ENCODE measurements at places on chromosomes 11 and 22.

DNA sequence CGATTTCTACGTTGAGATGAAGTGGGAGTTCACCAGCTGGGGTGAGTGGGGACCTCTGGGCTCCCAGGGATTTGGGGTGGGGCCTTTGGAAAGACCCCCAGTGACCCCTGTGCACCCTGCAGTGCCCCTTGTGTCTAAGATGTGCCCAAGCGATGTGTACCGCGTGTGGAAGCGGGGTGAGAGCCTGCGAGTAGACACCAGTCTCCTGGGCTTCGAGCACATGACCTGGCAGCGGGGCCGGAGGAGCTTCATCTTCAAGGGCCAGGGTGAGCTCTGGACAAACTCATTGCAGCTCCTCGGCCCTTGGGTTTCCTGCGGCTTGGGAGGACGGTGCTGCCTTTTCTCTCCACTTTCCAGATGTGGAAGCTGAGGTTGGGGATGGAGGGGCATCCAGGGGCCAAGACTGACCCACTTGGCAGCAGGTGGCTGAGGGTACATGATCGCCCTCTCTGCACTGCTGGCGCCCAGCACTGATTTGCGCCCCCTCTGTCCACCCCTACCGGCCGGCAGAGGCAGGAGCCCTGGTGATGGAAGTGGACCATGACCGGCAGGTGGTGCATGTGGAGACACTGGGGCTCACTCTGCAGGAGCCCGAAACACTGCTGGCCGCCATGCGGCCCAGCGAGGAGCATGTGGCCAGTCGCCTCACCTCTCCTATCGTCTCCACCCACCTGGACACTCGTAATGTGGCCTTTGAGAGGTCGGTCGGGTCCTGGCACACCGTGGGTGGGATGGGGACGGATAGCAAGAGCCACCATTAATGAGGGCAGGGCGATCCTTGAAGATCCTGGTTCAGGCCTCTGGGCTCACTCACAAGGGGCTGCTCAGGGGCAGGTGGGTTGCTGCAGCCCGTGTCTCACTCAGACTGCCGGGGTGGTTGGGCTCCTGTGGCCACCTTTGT lies 2.6 kb downstream of the ANKRD13D start:
- no peak for DNase-seq

DNA sequence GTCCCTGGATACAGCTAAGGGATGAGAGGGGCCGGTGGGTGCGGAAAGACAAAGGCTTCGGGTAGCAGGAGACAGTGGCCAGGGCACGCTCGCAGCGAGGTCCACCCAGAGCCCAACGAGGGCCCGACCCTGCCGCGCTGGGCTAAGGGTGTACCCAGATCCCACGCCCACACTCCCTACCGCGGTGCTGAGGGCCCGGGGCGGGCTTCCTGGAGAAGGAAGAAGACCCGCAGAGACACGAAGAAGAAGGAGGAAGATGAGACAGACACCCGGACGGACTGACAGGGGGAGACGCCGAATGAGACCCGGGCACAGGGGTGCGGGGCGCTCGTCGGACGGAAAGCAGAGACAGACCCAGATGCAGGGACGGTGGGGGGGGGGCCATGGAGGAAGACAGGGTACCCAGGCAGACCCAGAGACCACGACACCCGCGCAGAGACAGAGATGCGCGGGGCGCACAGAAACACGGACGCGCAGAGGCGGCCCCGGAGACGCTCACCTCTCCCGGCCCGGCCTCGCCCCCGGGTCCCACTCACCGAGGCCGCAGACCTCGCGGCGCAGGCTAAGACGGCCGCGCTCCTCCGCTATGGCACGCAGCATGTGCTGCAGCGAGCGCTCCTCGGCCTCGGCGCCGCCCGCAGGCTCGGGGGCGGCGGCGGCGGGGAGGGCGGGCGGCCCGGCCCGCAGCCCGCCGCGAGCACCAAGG lies 437 bp downstream of the KIAA0930 start:
- DNase-seq, result no peak

- no peak for DNase-seq
Observed at GRCh38 chr11:5846701-5847100, 5.0 kb upstream of the OR52E6 start.

- no peak for DNase-seq
Observed at GRCh38 chr11:72014761-72015320, 16.1 kb downstream of the IL18BP start.

DNA sequence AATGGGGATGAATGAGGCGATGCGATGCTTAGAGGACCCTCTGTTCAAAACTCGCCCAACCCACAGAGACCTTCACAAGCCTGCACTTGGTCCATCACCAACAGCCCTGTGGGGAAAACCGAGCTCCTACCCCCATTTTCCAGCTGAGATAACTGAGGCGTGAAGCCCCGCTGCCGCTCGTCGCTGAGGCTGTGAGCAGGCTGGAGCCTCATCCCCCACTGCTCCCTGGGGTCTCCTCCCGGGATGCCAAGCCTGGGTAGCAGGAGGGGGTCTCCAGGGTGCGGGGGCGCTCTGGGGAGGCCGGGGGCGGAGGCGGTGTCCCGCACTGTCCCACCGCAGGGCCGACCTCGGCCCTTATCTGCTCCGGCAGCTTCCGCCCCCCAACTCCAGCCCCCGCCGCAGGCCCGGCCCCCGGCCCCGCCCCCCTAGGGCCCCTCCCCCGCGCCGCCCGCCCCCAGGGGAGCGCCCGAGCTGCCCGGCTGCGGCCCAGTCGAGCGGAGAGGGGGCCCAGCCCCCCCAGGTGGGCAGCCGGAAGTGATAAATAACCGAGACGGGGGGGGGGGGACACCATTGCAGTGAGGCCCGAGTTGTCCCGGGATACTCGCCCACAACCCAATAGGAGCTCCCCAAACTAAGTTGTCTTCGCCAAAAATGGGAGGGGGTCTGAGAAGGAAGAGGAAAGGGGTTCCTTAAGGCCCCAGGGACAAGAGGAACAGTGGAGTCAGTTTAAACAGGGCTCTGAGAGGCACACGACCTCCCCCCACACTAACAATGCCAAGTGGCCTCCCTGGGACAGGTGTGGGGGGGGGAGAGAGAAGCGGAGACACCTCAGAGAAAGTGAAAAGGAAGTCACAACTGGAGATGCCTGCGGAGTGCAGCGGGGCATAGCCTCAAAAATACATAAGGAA lies 8.3 kb upstream of the SLC39A13 start:
- no peak for DNase-seq

- no peak for DNase-seq
Observed at GRCh38 chr11:33449798-33450197, 192.6 kb downstream of the HIPK3 start.

- DNase-seq, result no peak
Observed at GRCh38 chr11:118870396-118871343, 13.0 kb upstream of the CXCR5 start.

DNA sequence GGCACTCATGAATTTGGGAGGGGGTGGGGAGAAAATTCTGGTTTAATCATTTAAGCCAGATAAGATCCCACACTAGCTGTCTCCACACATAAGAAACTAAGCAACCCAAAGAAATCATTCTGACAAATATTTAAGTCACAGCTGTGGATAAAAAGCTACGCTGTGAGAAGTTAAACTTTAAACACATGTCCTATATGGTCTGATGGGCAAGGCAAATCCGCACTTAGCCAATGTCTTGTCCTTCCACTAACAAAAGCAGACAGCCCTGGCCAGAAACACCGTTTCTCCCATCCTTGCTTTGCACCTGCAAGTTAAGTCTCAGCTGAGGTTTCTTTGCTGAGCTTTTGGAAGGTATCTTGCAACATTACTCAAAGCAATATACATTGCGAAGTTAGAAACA lies 68.0 kb downstream of the ETS1 start:
- DNase-seq, result no peak

DNA sequence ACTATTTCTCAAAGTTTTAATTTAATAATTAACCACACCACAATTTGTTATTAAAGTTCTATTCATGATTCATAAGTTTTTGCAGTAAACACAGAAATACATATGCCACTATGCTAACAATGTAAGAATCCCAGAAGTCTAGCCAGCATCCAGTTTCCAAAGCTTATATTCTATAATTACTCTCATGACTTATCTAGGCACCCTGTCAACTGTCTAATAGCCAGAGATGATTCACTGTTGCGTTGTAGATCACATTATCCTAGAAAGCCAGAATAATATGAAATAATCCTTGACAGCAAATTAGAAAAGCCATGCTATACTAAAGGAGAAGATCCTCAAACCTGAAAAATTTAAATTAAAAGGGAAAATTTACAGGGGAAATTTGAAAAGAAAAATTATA lies 141.0 kb downstream of the SOX6 start:
- no peak for DNase-seq

GRCh38 chr11:69257838-69258658 lies 35.9 kb upstream of the MYEOV start:
- DNase-seq, result no peak

DNA sequence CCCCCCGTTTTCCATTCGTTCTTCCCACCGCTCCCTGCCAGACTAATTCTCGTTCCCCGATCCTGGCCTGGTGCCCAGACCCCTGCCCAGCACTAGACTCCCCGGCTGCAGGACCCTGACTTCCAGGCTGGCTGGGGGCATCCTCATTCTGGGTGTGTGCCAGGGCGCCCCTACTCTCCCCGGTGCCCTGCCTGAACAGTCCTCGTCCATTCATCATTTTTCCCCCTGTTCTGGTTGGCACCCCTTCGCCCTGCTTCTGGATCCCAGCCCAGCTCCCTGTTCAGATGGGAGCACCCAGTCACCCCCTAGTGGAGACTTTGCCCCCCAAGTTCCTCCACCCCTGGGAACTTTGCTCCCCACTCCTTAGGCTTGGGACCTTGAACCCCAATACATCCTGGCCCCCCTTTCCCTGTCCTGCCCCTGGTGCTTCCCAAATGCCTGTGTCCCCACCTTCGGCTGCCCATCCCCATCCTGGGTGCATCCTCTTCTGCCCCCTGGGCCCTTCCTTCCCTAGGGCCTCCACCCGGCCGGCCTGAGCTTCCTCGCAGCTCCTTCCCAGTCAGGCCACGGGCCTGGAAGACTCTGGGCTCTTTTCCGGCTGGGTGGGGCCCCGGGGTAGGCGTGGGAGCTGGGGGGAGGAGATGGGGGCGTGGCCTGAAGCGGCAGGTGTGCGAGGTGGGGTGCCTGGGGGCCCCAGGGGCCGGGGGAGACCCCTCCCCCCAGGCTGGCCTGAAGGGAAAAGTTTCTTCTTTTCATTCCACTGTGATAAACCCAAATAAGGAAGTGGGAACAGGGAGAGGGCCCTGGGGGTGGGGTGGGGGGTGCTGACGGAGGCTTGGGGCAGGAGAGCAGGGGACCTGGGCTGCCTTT lies 908 bp downstream of the PLCB3 start:
- no peak for DNase-seq

GRCh38 chr11:86152006-86152862 lies 83.3 kb upstream of the PICALM start:
- DNase-seq, result no peak

GRCh38 chr11:131121426-131122333 lies 205.4 kb upstream of the SNX19 start:
- no peak for DNase-seq

- peak; percentile 45 for DNase-seq
Observed at GRCh38 chr22:35631597-35631996, 14.5 kb upstream of the MB start.

DNA sequence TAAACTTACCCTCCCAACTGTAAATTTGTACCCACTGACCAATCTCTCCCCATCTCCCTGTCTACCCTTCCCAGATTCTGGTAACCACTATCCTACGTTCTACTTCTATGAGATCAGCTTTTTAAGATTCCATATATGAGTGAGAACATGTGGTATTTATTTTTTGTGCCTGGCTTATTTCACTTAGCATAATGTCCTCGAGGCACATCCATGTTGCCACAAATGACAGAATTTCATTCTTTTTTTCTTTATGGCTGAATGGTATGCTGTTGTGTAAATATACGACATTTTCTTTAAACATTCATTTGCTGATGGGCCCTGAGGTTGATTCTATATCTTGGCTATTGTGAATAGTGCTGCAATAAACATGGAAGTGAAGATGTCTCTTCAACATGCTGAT lies 74.7 kb upstream of the RRM1 start:
- no peak for DNase-seq

GRCh38 chr11:8239040-8239439 lies 24.6 kb downstream of the LMO1 start:
- no peak for DNase-seq

- no peak for DNase-seq
Observed at GRCh38 chr11:559020-559620, 1.4 kb downstream of the LMNTD2 start.

- DNase-seq, result no peak
Observed at GRCh38 chr22:38243007-38243765, 29.6 kb downstream of the TMEM184B start.

DNA sequence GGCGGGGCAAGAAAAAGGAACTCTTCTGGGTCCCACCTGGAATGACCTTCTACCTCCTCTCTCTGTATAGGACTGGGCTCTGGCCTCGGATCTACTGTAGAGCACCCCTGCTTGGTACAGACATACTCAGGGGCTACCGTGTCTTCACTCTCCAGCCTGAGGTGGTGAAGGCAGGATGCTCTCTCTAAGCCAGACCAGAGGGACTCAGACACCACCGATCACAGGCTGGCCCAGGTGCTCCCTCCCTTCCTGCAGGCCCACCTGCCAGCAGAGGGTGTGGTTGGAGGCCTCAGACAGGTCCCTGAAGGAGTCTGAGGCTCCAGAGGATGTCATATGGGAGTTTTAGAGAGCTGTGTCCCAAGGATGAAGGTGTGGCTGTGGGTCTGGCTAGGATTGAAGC lies 4.1 kb downstream of the NHERF4 start:
- DNase-seq, result no peak

DNA sequence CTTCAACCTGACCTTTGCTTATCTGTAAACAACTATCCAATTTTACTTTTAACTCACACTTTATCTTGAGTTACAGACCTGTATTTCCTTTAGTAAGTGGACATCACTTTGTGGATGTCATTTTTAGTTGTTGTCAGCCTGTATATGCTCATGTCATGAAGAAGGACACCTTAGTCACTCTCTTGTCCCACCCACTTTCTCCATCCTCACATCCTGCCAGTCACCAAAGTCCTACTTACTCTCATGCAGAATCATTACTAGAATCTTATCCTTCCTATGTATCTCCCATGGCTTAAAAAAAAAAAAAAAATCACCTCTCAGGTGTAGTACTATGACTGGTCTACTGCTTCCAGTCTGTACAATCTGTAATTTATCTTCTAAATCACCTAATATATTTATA lies 43.3 kb downstream of the SESN3 start:
- no peak for DNase-seq

DNA sequence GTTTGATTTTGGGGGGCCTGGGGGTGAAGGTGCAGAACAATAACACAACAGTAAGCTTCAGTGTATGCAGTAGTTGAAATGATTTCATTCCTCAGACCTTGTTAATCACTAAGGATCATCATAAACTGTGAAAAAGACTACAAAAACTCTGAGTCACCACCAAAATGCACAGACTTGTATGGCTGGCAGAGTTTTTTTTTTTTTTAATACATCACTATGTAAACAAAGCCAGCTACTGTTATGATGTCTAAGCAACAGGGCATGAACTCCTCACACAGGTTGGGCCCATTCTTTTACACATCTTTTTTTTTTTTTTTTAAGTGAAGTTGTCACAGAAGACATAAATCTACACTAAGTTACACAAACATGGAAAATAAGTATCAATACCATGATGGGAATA lies 311.9 kb downstream of the GUCY1A2 start:
- DNase-seq, result no peak

GRCh38 chr11:64233913-64234586 lies at the start of gene VEGFB:
Gene VEGFB, plus strand, starts transcription at chr11:64234584. Its CDS starts 250 bp downstream, at chr11:64234834.
- DNase-seq, result no peak

- no peak for DNase-seq
Observed at GRCh38 chr11:14111496-14111895, 149.0 kb downstream of the SPON1 start.

Data from CMK (cell line).